ENCODE measurements at places on chromosomes 2 and 18.

DNA sequence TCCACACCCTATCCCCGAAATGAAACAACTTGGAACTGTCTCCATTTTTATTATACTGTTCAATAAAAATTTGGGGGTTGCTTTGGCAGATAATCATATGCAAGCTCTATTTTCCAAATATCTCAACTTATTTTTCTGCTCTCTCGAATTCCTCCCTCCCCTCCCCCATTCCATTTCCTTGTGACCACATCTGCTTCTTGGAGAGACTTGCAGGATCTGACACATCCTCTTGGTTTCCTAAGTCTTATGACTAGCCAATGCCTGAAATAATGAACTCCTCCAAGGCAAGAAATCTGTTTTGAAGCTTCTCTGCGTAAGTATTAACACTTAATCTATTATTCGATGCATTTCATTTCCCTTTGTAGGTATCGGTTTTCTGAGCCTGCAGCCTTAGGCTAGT lies 16.1 kb downstream of the TGIF1 start:
- no peak for DNase-seq

DNA sequence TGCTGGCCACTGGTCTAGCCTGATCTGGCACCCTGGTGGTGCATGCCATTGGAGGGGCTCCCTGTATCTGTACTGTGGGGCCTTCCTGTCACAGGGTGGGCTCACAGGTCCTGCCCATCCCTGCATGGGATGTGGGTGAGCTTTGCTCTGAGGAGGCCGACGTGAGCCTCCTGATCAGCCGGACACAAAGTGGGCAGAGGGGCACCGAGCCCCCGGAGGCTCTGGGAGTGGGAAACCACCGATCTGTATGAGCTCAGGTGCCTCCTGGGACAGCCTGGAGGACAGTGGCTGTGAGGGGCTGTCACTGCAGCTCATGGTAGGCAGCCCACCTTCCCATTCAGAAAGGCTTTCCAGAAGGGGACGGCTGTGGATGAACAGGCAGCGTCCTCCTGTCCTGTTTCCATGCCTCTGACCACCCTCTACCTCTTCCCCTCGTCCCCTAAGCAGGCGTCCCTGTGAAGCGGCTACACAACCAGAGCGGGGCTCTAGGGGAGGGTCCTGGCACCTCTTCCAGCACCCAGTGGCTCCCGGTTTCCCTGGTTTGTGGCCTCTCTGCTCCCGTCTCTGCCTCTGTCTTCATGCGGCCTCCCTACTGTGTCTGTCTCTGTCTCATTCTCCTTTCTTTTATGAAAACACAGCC lies 112.5 kb upstream of the OTOS start:
- DNase-seq, result no peak

DNA sequence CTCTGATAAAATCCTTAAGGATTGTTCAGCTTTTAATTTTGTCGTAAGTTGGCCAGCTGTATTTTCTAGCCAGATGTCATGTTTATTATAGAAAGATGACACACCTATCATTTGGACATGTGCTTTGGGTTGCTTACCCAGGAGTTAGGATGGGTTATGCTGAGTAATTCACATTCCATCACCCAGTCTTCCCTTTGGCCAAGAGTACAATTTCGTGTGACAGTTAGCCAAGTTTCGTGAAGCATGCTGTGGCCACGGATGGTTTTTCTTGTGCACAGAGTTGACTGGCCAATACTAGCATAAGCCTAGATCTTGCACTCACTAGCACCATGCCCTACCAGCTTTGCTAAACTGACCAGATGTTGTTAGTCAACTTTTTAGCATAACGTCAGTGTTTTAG lies 5.8 kb downstream of the MAPRE3 start:
- DNase-seq, result no peak

DNA sequence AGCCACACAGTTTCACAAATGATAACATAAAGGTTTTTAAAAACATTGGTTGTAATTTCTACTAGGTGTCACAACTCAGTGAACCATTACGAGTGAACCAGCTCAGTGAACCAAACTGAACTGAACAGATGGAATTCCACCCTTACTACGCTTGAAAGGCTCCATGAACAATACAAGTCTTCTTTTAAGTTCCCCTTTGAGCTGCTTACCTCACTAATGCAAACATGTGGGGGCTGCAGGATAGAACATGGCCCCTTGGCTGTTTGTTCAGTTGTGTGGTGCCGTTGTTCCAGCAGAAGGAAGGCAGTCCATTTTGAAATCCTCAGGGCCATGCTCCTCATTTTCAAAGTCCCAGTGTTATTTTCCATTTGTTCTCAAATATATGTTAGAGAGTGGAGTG lies 30.7 kb upstream of the KLHL14 start:
- DNase-seq, result no peak

GRCh38 chr18:45962461-45962860 lies 4.7 kb downstream of the EPG5 start:
- DNase-seq, result no peak

GRCh38 chr2:14941151-14941631 lies 308.7 kb downstream of the LRATD1 start:
- DNase-seq, result no peak
